ENCODE measurements at places on chromosomes 2 and 18.

DNA sequence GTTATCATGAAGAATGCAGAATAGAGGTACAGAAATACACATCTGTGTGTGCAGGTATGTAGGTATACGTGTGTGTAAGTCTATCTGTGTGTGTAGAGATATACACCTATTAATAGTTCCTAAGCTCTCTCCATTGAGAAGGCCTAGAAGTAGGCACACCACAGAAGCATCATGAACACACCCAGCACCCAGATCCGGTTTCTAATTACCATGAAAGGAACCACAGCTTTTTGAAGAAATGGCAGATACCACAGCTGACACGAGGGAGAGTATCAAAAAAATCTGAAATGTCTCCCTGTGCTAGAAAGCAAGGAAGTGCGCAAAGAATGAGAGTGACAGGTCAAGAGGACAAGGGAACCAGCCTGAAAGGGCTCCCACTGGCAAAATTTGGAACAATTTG, 27.7 kb upstream of the AP1S3 start:
- no peak for DNase-seq

GRCh38 chr2:12618576-12618975, 98.2 kb upstream of the TRIB2 start:
- no peak for DNase-seq

DNA sequence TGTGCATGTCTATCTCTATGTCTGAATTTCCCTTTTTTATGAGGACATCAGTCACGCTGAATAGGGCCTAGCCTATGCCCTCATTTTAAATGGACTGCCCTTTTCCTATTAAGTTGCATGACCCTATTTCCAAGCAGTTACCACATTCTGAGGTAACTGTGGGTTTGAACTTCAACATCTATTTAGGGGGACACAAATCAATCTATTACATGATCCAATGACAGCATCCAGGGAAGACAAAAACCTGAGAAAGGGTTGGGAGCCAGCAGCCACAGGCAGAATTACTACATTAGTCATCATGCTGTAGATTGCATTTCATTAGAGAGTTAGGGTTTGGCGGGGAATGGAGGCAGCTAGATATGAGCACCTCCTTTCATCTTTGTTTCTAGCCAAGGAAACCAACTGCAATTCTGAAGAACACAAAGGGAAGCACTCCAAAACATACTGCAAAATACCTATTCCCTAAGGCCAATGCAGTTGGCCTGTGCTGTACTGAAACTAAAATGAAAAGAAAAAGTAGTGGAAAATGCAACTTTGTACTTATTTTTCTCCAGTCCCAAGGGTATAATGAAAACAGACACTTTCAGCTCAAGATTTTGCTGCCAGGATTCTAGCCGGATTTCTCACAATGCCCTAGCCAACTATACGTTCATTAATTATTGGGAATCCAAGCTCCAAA, 40.4 kb upstream of the C1D start:
- no peak for DNase-seq

DNA sequence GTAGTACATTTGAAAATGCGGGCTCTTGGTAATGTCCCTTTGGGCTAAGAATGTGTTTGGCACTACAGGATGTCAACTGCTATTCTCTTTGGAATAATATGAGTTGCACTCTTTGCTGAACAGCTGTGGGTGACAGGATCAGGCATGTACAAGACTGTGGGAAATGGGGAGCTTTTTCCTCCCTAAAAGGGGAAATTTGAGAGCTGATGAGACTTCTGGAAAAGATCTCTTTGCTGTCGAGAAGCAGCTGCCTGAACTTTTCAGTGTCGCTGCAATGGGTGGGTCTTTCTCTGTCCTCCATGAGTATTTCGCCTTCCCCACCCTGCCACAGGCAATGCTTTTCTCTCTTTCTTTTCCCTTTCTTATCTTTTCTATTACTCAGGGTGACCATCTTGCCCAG, 762.2 kb upstream of the GCFC2 start:
- DNase-seq, result no peak

- no peak for DNase-seq
Measured at GRCh38 chr2:167986223-167986622, 261.2 kb downstream of the STK39 start.

DNA sequence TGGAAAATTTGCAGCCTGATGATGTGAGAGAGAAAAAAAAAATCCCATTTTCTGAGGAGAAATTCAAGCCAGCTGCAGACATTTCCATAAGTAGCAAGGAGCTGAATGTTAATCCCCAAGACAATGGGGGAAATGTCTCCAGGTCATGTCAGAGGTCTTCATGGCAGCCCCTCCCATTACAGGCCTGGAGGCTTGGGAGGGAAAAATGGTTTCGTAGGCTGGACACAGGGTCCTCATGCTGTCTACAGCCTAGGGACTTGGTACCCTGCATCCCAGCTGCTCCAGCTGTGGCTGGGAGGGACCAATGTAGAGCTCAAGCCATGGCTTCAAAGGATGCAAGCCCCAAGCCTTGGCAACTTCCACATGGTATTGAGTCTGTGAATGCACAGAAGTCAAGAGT, 53.5 kb upstream of the ARHGAP15 start:
- no peak for DNase-seq

DNA sequence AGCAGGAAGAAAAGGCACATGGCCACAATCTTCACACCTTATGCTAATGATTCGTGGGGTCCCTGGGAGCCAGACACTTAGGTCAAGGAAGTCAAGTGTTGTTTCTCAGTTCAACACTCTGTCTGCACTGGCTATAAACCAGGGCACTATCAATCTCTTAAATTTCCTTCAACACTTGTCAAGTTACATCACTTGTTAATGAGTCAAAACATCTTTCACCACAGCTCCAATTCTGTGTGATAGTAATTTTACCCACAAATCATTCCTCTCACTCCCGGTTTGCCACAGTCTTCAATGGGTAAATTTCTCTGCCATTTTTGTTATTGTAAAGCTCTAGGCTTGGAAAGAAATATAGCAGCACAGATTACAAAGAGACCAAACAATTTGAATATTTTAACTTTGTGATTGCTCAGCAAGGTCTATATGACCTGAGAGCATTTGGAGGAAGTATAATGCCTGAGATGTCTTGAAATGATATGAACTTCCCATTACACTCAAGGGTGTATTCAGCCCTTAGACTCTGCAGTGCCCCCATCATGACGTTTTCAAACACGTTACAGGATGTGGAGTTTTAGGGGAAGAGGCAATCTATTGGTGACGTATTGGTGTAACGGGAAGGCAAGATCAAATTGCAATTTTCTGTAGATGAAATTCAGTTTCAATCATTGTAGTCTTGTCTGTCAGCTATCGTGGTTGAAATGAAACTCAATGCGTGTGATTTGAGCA, 78.7 kb downstream of the ICOS start:
- no peak for DNase-seq

DNA sequence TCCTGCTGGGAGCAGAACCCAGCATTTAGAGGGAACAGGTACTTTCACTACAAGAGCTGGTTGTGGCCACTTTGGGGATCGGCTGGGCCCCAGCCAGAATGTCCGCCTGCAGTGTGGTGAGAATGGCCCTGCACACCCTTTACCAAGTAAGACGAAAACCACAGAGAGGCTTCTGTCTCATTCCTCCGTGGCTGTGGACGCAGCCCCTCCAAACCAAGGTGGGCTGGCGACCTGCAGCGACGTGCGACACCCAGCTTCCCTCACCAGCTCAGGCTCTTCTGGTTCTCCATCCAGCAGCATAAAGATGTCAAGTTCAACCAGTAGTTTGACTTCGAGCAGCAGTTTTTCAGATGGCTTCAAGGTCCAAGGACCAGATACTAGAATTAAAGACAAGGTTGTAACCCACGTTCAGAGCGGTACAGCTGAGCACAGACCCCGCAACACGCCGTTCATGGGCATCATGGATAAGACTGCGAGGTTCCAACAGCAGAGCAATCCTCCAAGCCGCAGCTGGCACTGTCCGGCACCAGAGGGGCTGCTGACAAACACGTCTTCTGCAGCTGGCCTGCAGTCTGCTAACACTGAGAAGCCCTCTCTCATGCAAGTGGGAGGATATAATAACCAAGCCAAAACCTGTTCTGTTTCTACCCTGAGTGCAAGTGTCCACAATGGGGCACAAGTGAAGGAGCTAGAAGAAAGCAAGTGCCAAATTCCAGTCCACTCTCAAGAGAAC, 56.2 kb downstream of the WDSUB1 start:
- no peak for DNase-seq

DNA sequence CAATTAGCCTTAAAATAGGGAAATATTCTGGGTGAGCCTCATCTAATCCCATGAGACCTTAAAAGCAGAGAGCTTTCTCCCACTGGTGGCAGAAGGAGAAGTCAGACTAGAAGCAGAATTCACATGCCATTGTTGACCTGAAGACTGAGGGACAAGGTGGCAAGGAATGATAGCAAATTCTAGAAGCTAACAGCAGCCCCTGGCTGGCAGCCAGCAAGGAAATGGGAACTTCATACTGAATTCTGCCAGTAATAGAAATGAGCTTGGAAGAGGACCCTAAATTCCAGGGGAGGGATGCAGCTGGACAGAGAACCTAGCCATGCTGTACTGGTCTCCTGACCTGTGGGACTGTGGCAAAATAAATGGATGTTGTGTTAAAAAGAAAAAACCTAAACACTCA, 19.5 kb downstream of the B3GNT7 start:
- no peak for DNase-seq

DNA sequence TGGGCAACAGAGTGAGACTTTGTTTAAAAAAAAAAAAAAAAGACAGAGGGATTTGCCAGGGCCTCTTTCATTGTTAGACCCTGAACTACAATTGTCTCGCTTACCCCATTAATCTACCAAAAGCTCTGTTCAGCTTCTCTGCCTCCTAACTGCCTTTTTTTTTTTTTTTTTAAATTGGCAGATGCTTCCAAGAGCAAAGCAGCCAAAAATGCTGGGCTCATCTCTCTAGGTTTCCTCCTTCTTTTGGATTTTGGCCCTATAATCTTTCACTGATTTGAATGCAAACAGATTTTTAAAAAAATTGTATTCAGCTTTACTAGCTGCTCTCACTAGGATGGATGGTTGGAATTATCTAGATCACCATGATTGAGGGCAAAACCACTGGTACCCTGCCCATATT, 33.2 kb upstream of the RAPGEF4 start:
- DNase-seq, result no peak

- DNase-seq, result no peak
Measured at GRCh38 chr2:48572816-48573215, 42.9 kb downstream of the STON1 start.

DNA sequence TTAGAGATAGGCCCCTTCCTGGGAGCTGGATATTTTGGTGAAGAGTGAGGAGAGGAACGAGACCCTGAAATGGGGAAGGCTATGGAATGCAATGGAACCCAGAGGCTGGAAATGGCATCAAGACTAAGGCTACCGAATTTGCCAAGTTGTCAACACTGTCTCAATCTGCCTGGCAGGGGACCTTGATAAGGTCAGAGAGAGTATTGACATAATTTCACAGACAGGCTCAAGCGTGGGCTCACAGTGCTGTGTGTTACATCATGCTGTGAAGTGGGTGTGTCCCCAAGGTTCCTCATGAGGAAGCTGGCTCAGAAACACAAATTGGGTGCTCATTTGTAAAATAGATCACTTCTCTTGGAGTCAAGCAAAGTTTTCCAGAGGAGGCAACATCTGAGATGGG, 51.8 kb upstream of the CYRIA start:
- DNase-seq, result no peak

DNA sequence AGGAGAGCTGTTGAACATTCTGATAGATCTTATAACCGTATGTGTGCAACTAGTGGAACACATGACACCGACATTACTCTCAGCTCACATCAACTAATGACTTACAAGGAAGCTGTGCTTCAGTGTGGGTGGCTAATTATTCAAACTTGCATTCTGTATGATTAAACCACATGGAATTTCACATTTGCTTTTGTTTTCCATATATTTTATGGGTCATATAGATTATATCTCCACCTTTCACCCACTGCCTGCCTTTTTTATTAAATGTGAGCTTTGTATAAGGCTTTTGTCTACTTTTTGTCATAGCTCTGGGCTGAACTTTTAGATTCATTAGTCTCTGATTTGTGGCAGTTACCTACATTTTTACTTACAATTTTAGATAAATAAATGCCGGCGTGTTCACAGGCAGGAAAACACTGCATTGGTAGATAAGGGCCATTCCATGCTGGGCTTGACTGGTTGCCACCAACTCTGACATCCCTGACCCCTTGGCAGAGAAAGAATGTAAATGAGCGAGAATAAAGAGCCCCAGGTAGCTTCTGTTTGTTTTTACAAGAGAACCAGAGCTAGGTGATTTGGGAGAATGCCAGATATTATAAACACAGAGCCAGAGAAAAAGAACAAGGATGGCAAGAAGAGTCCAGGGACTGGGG, 35.7 kb downstream of the LYPD6 start:
- DNase-seq, result no peak

GRCh38 chr2:233100192-233100998, 40.3 kb downstream of the INPP5D start:
- no peak for DNase-seq

GRCh38 chr2:184527058-184527457, 71.3 kb upstream of the ZNF804A start:
- DNase-seq, result no peak

GRCh38 chr2:23533338-23533695, 148.3 kb downstream of the KLHL29 start:
- DNase-seq, result no peak

DNA sequence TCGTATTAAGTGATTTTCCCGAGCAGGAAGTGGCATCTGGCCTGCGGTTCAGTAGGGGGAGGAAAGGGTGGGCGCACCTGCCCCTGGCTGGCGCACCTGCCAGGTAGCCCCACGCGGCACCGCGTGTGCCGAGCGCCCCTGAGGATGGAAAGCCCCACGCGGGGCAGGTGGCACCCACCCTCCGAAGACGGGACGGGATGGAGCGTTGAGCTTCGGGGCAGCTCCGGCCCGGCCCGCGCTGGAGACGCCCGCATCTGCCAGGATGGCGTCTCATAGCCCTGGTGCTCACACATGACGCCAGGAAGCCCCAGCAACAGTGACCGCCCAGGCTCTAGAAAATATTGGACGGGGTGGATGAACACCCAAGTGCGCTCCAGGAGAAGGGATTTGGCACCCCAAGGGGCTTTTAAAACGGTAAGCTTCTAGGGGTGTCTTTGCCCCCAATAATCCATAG, 2.5 kb upstream of the NFATC1 start:
- DNase-seq, result no peak

- peak; percentile 25 for DNase-seq
Measured at GRCh38 chr2:127614246-127614645, 31.7 kb upstream of the GPR17 start.

All from left forelimb (tissue), 1 donor.